ENCODE measurements at places on chromosomes 3 and 15.

GRCh38 chr15:93458597-93458996, 369.6 kb upstream of the RGMA start:
- no peaks in the 10 kb centered on the region for H3K4me1 ChIP-seq
- no peaks in the 10 kb centered on the region for H3K27me3 ChIP-seq
- H3K27ac ChIP-seq = no peak overlapping the region
- DNase-seq = no peak

- no peaks in the 10 kb centered on the region for H3K4me1 ChIP-seq
- H3K27ac ChIP-seq = no peak overlapping the region
- no peaks in the 10 kb centered on the region for H3K27me3 ChIP-seq
- H3K36me3 ChIP-seq = no peaks in the 10 kb centered on the region
- no peak overlapping the region for H3K4me3 ChIP-seq
Measured at GRCh38 chr15:69075440-69075839, 60.9 kb downstream of the NOX5 start.

- H3K27ac ChIP-seq = no peak overlapping the region
- H3K4me1 ChIP-seq = no peaks in the 10 kb centered on the region
- no peak for DNase-seq
- no peaks in the 10 kb centered on the region for H3K36me3 ChIP-seq
- no peaks in the 10 kb centered on the region for H3K27me3 ChIP-seq
- no peak overlapping the region for H3K4me3 ChIP-seq
Measured at GRCh38 chr3:58260733-58261132, 23.1 kb downstream of the ABHD6 start.

GRCh38 chr15:37359893-37360290, 259.5 kb upstream of the MEIS2 start:
- no peak for DNase-seq
- no peaks in the 10 kb centered on the region for H3K36me3 ChIP-seq
- no peaks in the 10 kb centered on the region for H3K27me3 ChIP-seq
- H3K27ac ChIP-seq = no peak overlapping the region
- no peak overlapping the region for H3K4me3 ChIP-seq

GRCh38 chr3:88222343-88222742, 72.6 kb downstream of the C3orf38 start:
- H3K4me1 ChIP-seq = peaks cover 4% of the 10 kb centered on the region
- no peak overlapping the region for H3K4me3 ChIP-seq
- H3K36me3 ChIP-seq = no peaks in the 10 kb centered on the region
- no peak overlapping the region for H3K27ac ChIP-seq
- DNase-seq = no peak
- H3K27me3 ChIP-seq = no peaks in the 10 kb centered on the region

GRCh38 chr3:132626955-132627354, 29.9 kb downstream of the ACKR4 start:
- H3K36me3 ChIP-seq = no peaks in the 10 kb centered on the region
- no peaks in the 10 kb centered on the region for H3K27me3 ChIP-seq
- H3K4me3 ChIP-seq = no peak overlapping the region
- H3K4me1 ChIP-seq = no peaks in the 10 kb centered on the region
- H3K27ac ChIP-seq = no peak overlapping the region

Data from Peyer's patch (tissue), 4 donors.